ENCODE measurements at places on chromosomes 1 and 21.

- no peak for DNase-seq
Observed at GRCh38 chr1:11706292-11706691, 14.8 kb downstream of the DRAXIN start.

GRCh38 chr1:57304591-57304990 is 119.3 kb downstream of the DAB1 start:
- DNase-seq, result no peak

- no peak for DNase-seq
Observed at GRCh38 chr1:116279715-116280114, 93.3 kb upstream of the ATP1A1 start.

GRCh38 chr1:65104854-65105534 is 43.0 kb upstream of the AK4 start:
- no peak for DNase-seq

GRCh38 chr1:3908886-3909517 is 8.9 kb upstream of the C1orf174 start:
- DNase-seq, result no peak

DNA sequence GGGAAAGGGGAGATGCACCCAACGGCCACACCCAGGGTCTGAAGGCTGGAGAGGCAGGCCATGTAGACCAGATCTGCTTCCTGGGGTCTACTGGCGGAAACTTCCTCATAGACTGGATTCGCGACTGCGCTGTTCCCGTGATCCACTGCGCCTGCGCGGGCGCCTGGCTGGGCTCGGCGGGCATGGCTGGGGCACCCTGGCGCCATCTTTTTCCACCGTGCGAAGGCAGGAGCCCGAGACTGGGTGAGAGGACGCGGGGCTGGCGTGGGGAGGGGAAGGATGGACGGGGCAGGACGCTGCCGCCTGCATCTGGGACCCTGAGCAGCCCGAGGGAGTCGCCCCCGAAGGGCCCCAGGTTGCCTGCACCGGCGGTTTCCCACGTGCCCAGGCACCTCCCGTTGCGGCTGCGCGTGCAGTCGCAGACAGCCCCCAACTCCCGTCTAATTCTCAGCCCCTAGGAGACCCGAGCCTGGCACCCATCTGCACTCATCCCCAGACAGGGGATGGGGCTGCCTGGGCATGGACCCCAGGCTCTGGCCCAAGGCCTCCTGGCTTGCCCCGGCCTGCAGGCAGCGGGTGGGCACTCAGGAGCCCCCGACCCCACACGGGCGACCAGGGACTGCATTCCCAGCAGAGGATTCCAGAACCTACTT is 12.4 kb upstream of the FAM3B start:
- no peak for DNase-seq

DNA sequence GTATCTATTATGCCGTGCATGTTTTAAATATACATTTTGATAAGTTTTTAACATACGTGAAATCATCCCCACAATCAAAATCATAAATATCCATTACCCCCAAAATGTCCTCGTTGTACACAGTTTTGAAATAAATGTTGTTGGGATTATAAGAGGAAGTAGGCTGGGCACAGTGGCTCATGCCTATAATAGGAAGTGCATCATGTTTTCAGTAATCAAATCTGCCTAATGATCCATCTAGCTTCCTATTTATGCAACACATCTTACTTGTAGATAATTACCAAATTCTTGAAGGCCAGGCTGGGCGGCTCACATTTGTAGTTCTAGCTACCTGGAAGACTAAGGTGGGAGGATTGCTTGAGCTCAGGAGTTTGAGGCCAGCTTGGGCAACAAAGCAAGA is 15.0 kb upstream of the IFNGR2 start:
- no peak for DNase-seq

DNA sequence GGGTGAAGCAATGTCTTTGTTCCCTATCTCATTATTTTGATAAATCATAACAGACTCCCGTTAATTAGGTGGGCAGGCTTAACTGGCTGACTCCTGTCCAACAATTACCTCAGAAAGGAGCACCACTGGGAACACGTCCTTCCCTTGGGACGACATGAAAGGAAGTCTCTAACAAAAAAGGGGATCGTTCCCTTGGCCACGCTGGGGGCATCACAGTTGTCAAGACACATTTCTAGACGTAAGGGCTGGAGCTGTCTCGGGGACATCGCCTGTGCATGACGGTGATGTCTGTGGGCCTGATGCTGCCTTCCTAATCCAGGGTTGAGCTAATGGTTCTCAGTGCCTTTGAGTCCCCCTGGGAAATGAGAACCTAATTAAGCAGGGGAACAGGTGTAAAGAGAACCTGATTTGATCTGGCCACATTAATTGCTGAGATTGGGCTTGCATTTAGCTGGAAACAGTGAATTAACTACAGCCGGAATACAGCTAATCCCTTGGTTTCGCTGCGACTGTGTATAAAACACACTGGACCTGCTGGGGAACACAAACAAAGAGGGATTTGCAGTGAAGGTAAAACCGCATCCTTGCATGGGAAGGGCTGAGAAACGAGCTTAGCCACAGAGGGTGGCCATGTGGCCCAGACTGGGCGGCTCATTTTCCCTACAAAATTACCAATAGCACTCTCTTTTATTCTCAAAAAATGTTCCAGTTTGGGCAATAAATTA is 111.8 kb downstream of the MRPS6 start:
- no peak for DNase-seq

- no peak for DNase-seq
Observed at GRCh38 chr1:91559838-91560565, 59.4 kb downstream of the CDC7 start.

DNA sequence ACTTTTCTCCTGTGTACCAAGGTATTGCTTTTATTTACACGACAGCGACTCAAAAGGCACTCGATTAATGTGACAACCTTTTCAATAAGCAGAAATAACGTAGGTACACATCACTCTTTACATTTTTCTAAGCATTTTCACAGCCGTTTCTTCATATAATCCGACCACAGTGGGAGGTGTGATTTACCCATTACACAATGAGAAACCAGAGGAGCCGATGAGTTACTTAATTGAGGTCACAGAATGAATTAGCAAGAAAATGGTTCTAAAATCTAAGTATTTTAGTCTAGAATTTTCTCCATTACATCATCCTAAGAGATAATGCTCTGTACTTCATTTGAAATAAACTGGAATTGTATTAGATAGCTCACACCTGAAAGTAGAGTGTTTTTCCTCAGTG is 71.5 kb downstream of the UMODL1 start:
- DNase-seq, result no peak
